Foreskin keratinocyte (primary cell): ENCODE measurements at places on chromosomes 6 and 20. TPM values are rescaled to one million over a fixed set of nuclear protein-coding genes. Genes with fewer than 3 reads are reported as not detected.
A peak's percentile ranks its signal among the peaks of the same experiment; 100 is the strongest.

The TRIM40 gene
- not detected in 2 replicates for total RNA-seq

The LTB gene
- total RNA-seq: 0.92 and 1.4 TPM in 2 replicates

The R3HDML gene
- not detected in 2 replicates for total RNA-seq

The MAS1 gene
- total RNA-seq: not detected in 2 replicates

The BICRAL gene
- 4.7 and 4.9 TPM in 2 replicates for total RNA-seq

The SLC2A10 gene
- 0.11 and 0.37 TPM in 2 replicates for total RNA-seq

The WDR27 gene
- total RNA-seq: 17.0 and 18.4 TPM in 2 replicates

The LAMA5 gene
- 72.6 and 87.7 TPM in 2 replicates for total RNA-seq

The GLYATL3 gene
- not detected in 2 replicates for total RNA-seq

The OLIG3 gene
- not detected in 2 replicates for total RNA-seq

The OPRM1 gene
- not detected in 2 replicates for total RNA-seq

The MICB gene
- 26.1 and 37.6 TPM in 2 replicates for total RNA-seq

The BCAS1 gene
- not detected in 2 replicates for total RNA-seq

The SLC17A2 gene
- total RNA-seq: not detected in 2 replicates

The RREB1 gene
- 25.4 and 25.8 TPM in 2 replicates for total RNA-seq

The HLA-DPA1 gene
- total RNA-seq: 0.46 TPM in 1 of 2 replicates, not detected in the other

The ESR1 gene
- 1.1 and 1.3 TPM in 2 replicates for total RNA-seq

GRCh38 chr6:2752477-2753109, 1.9 kb upstream of the MYLK4 start:
- no peak for DNase-seq

- no peak for DNase-seq
Measured at GRCh38 chr20:61722146-61722678, 343.5 kb downstream of the TAF4 start.

DNA sequence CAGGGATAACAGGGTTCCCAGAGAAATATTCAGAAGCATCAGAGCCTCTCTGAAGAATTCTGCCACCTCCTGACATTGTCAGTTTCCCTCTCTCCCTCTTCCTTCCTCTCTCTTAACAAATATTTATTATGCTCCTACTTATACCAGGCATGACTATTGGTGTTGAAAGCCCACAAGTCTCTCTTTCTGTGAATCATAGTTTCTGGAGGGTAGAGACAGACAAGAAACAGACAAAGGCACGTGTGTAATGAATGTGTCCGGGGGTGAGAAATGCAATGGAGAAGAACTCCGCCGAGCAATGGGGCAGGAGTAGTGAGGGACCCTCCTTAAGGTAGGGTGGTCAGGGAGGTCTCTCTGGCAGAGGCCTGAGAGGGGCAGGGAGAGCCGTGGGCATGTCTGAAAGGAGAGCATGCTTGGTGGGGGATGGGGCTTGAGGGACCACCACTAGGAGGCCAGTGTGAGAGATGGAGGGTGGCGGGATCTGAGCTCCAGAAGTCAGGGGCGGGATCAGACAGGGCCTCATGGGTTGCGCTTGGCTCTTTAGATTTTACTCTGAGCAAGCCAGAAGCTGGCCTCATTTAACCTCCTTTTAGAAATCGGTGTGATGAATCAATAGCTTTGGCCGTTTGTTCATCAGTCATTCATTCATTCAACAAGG, 57.3 kb downstream of the EYA2 start:
- no peak for DNase-seq

DNA sequence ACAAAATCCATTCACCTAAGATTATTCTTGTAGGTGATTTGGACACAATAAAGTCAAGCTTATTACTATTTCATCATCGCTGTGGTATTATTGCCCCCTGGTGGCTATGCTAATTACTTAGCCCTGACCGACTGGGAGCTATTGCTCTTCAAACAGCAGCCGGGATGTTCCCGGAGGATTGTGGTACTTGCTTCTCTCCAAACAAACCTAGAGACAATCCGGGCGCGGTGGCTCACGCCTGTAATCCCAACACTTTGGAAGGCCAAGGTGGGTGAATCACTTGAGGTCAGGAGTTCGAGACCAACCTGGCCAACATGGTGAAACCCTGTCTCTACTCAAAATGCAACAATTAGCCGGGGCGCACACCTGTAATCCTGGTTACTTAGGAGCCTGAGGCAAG, 15.4 kb upstream of the STMND1 start:
- peak; percentile 41 for DNase-seq

GRCh38 chr6:40353197-40353966, 233.8 kb downstream of the LRFN2 start:
- no peak for DNase-seq

- no peak for DNase-seq
Measured at GRCh38 chr6:109877028-109878004, 100.8 kb upstream of the GPR6 start.

- DNase-seq: no peak
Measured at GRCh38 chr6:81966968-81967367, 214.5 kb upstream of the TENT5A start.

DNA sequence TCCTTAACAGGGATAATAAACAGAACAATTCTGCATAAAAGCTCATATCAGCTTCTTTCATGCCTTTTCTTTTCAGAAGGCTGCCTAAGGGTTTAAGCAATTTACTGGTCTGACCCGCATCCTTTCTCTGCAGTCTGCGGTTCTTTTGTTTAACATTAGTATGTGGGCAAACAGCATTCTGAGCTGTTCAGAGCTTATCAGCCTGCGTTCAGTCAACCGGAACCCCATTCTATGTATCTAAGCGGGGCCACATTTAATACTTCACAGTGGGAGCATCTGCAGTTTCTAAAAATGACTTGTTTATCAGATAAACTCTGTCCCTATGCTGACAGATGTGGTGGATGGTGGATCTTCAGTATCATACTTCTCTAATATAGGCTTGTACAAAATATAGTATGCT, 758.9 kb upstream of the MMS22L start:
- no peak for DNase-seq

GRCh38 chr20:14984768-14985622, 647.6 kb upstream of the FLRT3 start:
- DNase-seq: no peak

- DNase-seq: no peak
Measured at GRCh38 chr6:4666886-4667513, 109.2 kb upstream of the CDYL start.

DNA sequence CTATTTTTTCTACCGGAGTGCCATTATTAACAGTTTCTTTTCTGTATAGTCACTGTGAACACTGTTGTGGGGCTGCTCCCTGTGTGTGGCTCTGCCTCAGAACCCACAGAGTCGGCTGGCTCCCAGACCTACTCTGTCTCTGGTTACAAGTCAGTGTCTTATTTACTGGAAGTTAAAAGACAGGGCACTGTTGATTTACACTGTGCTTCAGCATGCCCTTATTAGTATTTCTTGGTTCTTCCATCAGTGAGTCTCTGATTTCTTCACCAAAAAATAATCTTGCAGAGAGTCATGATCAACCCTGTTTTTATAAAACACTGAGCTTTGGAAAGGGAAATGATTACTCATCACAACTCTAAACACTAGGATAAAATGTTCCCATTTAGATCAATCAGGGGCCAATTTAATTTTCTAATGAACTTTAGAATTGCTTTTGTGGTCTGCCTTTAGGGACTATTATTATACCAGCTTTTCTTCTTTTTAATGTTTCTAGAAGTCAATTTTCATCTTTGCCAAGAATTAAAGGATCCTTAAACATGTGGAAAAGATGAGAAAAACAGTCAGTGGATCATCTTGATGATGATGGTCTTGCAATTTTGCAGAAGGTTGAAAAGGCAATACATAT, 92.6 kb downstream of the UTRN start:
- DNase-seq: no peak

DNA sequence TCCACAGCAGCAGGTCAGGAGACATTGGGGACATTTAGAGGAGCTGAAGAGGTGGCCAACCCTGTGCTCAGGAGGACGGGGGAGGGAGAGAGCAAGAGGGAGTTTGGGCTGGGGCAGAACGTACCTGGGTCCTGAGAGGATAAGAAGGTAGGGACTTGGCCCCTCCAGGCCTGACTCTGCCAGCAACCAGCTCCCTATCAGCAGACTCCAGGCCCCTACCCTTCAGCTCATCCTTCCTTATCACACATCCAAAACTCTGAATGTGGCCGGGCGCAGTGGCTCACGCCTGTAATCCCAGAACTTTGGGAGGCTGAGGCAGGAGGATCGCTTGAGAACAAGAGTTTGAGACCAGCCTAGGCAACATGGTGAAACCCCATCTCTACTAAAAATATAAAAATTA, 5.0 kb downstream of the STMN3 start:
- DNase-seq: no peak

GRCh38 chr6:37293426-37293825, 35.5 kb upstream of the TMEM217 start:
- no peak for DNase-seq

DNA sequence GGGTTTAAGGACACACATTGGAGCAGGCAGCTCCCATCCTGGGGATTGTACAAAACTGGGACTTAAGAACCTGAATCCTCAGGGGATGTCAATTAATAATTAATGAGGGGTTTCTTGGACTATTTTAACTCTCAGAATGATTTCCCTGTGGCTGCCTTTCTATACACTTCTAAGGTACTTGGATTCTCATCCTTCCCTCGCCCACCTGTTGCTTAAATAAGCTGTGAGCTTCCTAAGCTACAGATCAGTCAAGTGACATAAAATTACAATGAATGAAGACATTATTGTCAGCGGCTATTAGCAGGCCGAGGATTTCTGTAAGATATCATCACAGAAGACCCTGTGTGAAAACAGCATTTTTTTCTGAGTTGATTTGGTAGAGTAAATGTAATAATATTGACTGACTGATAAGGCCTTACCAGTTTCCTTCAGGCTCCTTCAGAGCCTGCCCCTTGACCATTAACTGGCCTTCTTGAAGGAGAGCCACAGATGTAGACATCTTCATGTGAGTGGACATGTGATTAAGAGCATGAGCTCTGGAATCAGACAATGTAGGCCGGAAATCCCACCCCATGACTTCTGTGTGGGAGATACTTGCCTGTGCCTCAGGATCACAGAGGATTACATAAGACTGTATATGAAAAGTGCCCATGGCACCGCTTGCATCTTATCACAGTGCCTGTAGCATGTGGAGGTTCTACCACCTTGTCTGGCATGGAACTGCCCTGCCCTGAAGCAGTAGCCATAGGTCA, 101.7 kb downstream of the TULP4 start:
- no peak for DNase-seq

- DNase-seq: no peak
Measured at GRCh38 chr6:42007286-42008137, 42.8 kb upstream of the TAF8 start.

DNA sequence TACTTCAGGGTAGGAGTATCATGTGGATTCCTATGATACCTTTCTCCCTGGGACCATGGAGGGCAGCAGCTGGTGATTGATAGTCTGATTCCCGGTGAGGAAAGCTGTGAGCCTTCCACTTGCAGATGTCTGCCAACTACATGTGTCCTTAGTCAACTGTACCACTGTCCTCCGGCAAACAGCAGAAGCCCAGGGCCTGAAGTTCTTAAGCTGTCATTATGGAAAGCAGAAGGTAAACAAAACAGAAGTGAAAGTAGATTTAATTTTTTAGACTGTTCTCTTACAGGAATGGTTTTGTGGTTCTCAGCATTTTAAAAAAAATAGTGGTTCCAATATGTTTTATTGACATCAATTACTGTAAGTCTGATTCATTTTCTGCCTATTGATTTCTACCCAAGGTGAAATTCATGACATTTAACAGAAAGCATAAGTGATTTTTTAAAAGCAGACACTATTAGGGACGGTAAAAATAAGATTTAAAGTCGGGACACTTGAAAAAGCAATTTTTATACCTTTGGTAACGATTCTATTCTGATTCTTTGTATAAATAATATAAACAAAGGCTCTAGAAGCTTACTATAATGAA, 36.6 kb downstream of the PTPN1 start:
- no peak for DNase-seq

DNA sequence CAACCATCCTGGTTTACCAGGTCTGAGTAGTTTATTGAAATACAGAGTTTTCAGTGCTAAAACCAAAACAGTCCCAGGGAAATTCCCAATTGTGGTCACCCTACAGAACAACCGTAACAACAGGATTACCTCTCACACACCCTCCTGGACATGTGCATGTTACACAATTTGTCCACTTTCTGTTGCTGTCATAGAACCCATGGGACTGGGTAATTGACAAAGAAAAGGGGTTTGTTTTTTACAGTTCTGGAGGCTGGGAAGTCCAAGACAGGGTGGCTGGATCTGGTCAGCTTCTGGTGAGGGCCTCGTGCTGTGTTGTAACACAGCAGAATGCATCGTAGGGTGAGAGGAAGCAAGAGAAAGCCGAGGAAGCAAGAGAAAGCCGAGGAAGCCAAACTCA, 9.1 kb upstream of the ADA start:
- no peak for DNase-seq

GRCh38 chr6:63714091-63714490, 78.5 kb downstream of the PHF3 start:
- no peak for DNase-seq

- DNase-seq: peak; percentile 72
Measured at GRCh38 chr20:43843096-43843964, 71.3 kb upstream of the TOX2 start.

GRCh38 chr6:38176797-38177751, 357.5 kb downstream of the ZFAND3 start:
- DNase-seq: no peak

DNA sequence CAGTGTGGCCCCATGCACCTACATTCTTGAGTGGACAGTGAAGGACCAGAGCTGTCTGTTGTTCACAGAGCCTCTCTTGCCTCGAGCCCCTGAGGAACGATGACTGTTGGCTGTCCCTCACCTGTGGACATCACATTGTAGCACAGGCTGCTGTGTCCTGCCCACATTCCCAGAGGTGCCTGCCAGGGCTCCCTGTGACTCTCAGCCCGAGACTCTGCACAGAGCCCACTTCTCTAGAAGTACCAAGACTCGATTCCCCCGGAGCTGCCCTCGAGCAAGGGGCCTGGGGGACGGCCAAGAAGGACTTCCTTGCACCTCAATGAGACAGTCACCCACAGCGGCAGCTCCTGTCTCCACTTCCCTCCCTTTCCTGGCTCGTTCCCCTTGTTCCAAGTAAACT, 28.6 kb upstream of the DLGAP4 start:
- DNase-seq: no peak

DNA sequence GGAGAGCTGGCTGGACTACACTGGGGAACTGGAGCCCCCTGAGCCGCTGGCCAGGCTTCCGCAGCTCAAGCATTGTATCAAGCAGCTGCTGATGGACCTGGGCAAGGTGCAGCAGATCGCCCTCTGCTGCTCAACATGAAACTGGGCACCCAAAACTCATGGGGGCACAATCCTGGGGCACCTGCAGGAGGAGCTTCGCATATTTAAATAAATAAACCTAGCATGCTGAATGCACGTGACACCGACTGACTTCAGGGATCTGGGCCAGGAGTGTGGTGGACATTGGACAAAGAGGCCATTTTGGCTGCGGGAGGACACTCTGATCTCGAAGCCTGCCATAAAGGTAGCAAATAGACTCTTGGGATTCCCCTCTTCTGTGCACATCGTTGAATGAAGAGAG, 6.8 kb downstream of the SCAND1 start:
- DNase-seq: peak; percentile 13
